HFFc6 (cell line): ENCODE measurements at places on chromosomes 7 and 10. TPM values are rescaled to one million over a fixed set of nuclear protein-coding genes. Genes with fewer than 3 reads are reported as not detected.
A peak's percentile ranks its signal among the peaks of the same experiment; 100 is the strongest.

Gene UPK3B
- not detected in 3 replicates for total RNA-seq

Gene TMEM236
- total RNA-seq, result 0.09 to 0.20 TPM (median 0.13 TPM) in 3 replicates

Gene CYP2C18
- total RNA-seq, result not detected in 3 replicates

Gene LAMB1
- 112 to 129 TPM (median 117 TPM) in 3 replicates for total RNA-seq

Gene ENO4
- total RNA-seq, result not detected in 3 replicates

Gene NEUROD6
- total RNA-seq, result not detected in 2 replicates

DNA sequence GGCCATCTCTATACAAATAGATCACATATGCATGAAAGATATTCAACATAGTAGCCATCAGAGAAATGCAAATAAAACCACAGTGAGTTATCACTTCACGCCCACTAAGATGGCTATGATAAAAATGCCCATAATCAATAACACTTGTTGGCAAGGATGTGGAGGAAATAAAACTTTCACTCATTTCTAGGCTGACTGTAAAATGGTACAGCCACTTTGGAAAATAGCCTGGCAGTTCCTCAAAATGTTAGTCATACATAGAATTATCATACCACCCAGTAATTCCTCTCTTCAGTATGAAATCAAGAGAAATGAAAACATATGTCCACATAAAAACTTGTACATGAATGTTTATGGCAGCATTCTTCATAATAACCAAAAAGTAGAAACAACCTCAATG lies 324.9 kb downstream of the LRRTM3 start:
- no peak for DNase-seq

DNA sequence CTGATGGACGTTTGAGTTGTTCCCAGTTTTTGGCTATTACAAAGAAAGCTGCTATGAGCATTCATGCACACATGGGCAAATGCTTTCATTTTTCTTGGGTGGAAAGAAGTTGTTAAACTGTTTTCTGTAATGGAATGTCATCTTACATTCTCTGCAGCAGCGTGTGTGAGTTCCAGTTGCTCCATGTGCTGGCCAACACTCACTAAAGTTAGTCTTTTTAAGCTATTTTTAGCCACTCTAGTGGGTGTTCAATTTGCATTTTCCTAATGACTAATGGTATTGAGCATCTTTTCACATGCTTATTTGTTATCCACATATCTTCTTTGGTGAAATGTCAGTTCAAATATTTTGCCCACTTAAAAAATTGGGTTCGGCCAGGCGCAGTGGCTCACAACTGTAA lies 82.8 kb upstream of the COL13A1 start:
- peak; percentile 54 for DNase-seq

DNA sequence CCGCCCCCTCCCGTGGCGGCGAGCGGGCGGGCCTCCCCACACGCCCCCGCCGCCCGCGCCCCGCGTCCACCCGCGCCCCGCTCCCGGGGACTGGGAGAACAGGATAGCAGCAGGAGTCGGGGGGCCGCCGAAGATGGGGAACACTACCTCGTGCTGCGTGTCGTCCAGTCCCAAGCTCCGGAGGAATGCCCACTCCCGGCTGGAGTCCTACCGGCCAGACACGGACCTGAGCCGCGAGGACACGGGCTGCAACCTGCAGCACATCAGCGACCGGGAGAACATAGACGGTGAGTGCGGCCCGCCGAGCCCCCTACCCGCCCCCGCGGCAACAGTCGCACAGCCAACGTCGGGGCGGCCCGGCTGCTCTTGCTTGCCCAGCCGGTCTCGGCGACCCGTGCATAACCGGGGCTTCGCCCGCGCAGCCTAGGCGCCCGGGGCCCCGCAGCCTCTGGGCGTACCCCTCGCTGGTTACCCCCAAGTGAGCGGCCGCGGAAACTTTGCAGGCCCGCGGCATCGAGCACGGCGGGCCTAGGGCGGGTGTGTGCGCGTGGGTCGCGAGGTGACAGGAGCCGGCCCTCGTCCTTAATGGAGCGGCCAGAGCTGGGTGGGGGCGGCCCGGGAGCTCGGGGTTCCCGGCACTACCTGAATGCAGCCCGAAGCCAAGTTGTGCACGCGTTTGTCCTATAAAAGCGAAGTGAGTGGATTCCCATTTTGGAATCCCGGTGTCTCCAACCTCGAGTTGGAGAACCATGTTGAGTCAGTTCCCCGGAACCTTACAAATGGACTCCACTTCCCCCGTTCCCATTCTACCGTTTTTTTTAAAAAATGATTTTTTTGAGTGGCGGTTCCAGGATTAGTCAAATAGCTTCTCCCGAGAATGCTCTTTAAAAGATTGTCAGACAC lies 863 bp downstream of the CCNY start:
- peak; percentile 31 for DNase-seq

DNA sequence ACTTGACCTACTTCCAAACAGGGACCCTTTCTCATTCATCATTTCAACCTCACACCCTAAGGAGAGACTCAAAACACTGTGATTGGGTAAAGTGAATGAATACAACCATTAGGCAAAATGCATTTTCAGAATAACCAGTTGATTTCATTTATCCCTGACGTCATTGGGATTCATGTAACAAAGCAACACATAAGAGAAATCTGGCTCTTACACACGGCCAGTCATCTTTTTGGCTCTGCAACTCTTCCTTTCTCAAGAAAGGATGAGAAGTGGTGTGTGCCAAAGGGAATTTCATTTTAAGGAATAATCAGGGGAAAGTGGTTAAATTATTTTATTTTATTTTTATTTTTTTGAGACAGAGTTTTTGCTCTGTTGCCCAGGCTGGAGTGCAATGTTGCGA lies 83.1 kb downstream of the CPVL start:
- DNase-seq, result no peak

- DNase-seq, result no peak
Observed at GRCh38 chr7:80224415-80224814, 89.8 kb downstream of the GNAI1 start.

GRCh38 chr10:97024168-97025073 lies 161.3 kb downstream of the SLIT1 start:
- peak; percentile 69 for DNase-seq

- peak; percentile 58 for DNase-seq
Observed at GRCh38 chr7:137169282-137169698, 174.2 kb downstream of the PTN start.

- no peak for DNase-seq
Observed at GRCh38 chr10:123537188-123537961, 128.8 kb upstream of the GPR26 start.
